Fibroblast of skin of right biceps (primary cell): ENCODE measurements at places on chromosomes 12 and 14.

- no peak for DNase-seq
Measured at GRCh38 chr12:84594157-84594556, 318.4 kb downstream of the SLC6A15 start.

DNA sequence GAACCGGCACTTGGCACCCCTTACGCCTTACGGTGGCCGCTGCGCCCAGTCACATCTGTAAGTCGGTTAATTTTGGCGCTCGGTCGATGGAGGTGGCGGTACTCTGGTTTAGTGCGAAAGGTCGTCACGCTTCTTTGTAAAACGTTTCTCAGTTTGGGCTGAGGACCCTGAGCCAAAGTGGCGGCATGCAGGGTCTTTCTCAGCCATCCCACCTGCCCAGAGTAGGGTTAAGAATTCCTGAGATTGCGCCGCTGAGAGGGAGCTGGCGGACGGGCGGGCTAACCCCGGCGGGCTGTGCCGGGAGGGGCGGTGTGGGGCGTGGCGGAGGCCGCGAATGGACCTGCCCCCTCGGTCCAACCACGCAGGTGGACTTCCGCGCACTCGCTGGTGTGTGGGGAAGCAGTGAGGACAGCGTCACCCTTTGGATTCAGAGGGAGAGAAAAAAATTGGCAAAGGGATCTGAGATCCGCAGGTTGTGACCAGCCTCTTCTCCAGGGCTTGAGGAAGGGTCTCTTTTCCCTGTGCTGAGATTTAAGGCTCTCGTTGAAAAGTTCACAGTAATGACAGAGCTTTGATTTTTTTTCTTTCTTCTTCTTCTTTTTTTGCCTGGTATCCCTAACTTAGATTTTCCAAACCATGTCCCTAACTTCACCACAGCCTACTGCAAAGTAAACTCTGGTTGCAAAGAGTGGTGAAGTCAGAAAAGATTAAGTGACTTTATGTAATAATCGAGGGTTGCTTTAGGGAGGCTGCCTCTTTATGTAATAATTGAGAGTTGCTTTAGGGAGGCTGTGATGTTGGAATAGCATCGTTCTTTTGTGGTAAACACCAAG lies 602 bp upstream of the FBXO33 start:
- DNase-seq: peak; percentile 63

DNA sequence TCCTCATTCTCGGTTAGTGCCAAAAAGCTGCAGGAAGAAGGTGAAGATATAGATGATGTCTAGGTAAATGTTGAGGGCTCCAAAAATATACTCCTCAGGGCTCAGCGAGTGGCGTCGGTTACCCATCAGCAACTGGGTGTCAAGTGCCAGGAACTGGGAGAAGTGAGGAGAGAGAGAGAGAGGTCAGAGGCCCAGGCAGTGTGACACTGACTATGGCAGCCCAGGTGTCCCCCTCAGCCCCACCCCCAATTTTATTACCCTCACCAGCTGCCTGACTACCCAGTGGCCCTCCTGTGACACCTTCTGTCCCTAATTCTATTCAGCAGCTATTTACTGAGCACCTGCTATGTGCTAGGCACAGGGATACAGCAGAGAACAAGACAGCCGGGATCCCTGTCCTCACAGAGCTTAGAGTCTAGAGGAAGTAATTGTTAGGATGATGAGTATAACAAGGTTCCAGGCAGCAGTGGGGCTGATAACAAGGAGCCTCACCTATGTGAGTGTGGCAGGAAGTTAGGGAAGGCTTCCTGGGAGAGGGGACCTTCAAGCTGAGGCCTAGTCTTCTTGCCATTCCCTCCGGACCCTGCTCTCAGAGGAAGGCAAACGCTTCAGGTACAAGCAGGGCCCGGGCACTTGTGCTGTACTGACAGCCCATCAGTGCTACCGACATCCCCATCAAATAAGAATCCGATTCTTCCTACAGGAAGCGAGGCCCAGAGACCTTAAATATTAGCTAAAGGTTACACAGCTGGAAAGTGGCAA lies 27.8 kb upstream of the BCDIN3D start:
- no peak for DNase-seq

- DNase-seq: no peak
Measured at GRCh38 chr14:104877806-104878550, 12.9 kb downstream of the CEP170B start.
